ENCODE measurements at places on chromosomes 4 and X. TPM values are rescaled to one million over a fixed set of nuclear protein-coding genes. Genes with fewer than 3 reads are reported as not detected.

- DNase-seq, result no peak
These were observed 351.9 kb upstream of the FTHL17 start for GRCh38 chrX:31423609-31424189.

GRCh38 chr4:152459326-152459725, 76.6 kb downstream of the FBXW7 start:
- DNase-seq, result no peak

GRCh38 chr4:40546506-40546905, 83.2 kb downstream of the RBM47 start:
- no peak for DNase-seq

Gene ADGRG4
- not detected for total RNA-seq

GRCh38 chr4:92387459-92388069, 83.8 kb downstream of the GRID2 start:
- no peak for DNase-seq

DNA sequence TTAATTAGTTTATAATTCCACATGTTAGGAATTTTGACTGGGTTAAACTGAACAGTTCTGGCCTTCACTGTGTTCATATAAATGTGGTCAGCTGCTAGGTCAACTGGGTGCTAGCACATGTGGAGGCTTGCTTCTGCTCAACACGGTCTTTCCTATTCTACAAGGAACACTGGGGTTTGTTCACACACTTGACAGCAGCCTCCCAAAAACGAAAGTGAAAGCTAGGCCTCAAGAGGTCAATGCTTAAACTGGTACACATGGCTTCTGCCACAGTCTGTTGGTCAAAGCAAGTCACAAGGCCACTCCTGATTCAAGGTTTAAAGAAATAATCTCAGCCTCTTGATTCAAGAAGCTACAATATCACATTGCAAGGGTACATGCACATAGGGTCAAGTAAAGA, 126.5 kb downstream of the QDPR start:
- DNase-seq, result no peak

Gene PPBP
- not detected for total RNA-seq

DNA sequence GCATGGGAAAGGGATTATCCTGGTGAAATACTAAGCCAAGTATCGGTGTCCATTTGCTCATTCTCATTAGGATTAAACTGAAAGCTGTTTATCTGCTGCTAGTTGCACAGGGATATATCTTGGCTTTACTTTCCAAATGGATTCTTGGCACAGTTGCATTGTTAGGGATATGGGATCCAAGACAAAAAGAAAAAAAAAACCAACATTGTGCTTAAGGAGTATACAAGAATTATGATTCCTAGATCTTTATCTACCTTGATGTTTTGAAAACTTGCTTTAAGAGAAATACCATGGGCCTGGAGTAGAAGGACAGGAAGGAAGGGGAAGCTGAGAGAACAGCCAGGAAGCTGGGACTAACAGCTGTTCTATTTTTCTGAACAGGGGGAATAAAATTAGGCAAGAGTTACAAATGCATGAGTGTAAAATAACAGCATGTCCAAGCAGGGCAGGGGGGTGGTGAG, 107.6 kb downstream of the ATXN3L start:
- DNase-seq, result no peak

DNA sequence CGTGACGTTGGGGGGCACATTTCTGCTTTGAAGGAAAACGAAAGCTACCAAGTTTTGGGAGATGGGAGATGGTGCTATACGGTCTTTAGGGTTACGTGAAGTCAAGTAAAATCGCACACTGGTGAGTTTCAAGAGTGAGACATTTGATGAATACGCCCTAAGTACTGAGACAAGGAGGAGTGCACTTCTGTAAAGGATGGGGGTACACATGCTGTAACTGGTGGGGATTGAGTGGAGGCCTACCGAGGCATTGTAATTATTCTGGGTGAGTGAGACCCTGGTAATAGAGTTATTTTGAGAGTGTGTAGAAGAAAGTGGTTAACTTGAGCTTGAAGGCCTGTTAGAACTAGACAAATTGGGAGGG, 536 bp downstream of the SH3BGRL start:
- no peak for DNase-seq

Gene SRPX2
- total RNA-seq, result not detected

DNA sequence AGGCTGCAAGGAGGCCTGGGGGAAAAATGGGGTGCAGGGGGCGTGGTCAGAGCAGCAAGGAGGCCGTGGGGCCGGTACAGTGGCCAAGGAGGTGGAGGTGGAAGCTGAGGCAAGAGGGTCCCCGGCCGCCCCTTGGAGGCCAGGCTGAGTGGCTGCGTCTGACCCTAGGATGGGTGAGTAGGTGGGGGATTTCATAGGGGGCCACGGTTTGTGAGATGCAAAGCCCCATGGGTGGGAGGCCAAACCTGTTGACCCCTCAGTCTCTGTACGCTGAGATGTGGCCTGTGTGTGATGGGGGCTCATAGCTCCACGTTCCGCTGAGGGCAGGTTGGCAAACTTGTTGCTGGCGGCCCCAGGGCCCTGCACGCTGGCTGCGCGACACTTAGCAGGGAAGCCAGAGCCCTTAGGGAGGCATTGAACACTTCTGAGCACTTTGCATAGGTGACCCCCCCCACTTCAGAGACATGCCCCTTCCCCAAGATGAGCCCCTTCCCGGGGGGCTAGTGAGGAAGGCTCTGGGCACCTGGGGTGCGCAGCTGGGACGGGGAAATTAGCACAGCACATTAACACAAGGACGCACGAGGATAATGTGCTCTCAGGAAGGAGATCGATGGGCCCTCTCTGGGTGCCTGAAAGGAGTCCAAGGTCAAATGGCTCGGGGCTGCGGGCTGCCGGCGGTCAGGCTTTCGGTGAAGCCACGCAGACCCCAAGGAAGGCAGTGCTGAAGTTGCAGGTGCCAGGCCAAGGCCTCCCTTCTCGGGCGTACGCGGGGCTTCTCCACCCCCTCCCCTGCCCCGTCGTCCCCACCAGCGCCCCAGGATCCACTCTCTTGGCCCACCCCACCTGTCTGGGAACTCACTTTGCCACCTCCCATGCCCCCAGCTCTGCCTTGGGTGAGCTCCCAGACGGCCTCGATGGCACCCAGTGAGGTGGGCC, 107.4 kb downstream of the HMX1 start:
- DNase-seq, result no peak

Gene ADH5
- 93.1 TPM for total RNA-seq

Data from activated T-cell treated with anti-CD3 and anti-CD28 coated beads, Interleukin-2, amount 50 U/mL, for 4 hours (primary cell).